ENCODE measurements at places on chromosomes 11 and 22. TPM values are rescaled to one million over a fixed set of nuclear protein-coding genes. Genes with fewer than 3 reads are reported as not detected.

- DNase-seq: peak; percentile 2
Observed at GRCh38 chr22:19635644-19636043, 78.7 kb upstream of the SEPTIN5 start.

DNA sequence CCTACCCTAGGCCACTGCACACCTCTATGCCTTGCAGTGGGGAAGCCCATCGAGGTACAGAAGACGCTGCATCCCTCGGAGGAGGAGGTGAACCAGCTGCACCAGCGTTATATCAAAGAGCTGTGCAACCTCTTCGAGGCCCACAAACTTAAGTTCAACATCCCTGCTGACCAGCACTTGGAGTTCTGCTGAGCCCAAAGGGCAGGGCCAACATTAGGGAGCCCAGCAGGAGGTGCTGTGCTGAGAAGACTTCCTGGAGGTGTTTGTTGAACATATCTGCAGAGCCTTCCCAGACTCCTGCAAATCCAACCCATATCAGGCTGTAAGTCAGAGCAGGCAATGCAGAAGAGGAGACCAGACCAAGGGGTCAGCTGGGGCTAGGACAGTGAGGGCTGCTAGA is 13.5 kb downstream of the MOGAT2 start:
- DNase-seq: no peak

Gene TNNI2
- not detected for total RNA-seq

DNA sequence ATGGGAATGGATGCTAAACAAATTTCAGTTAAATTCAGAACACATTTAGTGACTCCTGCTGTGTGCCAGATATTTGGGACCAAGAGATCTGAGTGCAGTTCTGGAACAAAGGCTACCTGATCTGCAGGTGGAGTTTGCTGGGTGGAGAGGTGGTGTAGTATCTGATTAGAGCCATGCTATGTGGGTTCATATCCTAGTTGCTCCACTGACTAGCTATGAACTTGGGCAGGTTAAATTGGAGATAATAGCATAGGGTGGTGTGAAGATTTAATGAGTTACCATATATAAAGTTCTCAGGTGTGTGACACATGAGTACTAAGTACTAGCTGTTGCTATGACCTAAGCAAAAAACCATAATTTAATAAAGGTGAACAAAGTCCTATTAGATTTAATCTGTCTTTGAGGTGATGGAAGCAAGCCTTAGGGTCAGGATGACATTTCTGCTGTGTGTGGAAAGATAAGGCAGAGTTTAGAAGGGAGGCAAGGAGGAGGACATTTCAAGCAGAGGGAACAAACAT is 2.1 kb downstream of the ENDOD1 start:
- DNase-seq: no peak

DNA sequence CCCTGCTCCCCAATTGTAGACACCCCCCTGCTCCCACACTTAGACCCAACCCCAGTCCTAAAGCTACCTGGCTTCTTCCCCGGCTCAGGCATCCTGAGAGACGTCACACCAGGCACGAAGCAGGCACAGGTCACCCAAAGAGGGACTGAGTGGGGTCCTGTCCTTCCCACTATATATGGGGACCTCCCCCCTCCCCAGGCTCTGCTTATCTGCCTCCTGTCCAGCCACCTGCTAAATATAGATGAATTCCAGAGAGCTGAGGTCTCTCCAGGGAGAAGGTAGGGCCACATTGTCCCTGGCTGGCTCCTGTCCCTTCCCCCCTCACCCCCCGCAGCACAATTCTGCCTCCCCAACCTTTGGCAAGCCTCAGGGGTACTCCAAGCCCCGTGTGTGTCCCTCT is at the start of gene MYBPC3:
Gene MYBPC3 (minus strand): TSS at position 147 of the 400 bp plus-strand sequence. CDS start 55 bp downstream, at position 92.
- no peak for DNase-seq

Gene PRODH
- total RNA-seq: 23.5 TPM

DNA sequence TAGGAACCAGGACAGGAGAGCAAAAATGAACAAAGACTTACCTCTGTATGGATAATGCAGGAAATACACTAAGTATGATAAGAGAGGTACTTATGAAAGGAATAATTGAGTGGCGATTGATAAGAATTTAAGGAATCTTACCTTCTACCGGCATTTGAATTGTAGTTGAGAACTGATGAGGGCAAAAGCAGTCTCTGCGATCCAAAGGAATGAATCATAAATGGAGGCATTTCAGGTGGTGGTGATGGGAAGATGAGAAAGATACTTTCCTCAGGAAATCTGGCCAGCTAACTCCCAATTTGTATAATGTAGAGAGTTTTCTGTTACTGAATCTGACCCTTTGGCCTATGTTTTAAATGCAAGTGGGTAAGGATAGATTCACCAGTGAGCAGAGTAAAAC is 71.9 kb upstream of the C11orf87 start:
- DNase-seq: no peak

- peak; percentile 83 for DNase-seq
Observed at GRCh38 chr22:24894220-24894975, 52.1 kb downstream of the LHFPL7 start.

Gene HBD
- total RNA-seq: 38.4 TPM

- DNase-seq: no peak
Observed at GRCh38 chr11:132300283-132300682, 929.9 kb downstream of the NTM start.

- no peak for DNase-seq
Observed at GRCh38 chr11:810040-810567, 337 bp downstream of the RPLP2 start.

Gene SIAE
- total RNA-seq: 12.3 TPM

- DNase-seq: no peak
Observed at GRCh38 chr22:43407591-43407990, 4.2 kb upstream of the MPPED1 start.

Gene FAM227A
- 2.9 TPM for total RNA-seq

GRCh38 chr11:27465629-27466028 is 7.0 kb downstream of the LGR4 start:
- DNase-seq: no peak

DNA sequence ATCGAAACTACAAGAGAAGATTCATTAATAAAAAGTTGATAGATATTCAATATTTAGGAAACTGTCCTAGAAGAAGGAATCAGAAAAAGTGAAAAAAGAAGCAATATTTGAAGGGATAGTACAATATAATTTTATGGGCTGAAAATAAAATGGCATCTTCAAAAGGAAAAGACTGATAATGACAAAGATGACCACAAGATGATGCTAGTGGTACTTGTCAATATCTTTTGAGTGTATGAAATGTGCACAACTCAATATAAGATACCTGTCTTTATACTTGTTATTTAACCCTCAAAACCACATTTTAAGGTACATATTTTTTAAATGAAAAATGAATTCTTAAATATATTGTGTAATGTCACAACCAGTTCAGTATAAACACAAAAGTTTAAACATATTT is 1059.6 kb upstream of the RAG2 start:
- DNase-seq: no peak

DNA sequence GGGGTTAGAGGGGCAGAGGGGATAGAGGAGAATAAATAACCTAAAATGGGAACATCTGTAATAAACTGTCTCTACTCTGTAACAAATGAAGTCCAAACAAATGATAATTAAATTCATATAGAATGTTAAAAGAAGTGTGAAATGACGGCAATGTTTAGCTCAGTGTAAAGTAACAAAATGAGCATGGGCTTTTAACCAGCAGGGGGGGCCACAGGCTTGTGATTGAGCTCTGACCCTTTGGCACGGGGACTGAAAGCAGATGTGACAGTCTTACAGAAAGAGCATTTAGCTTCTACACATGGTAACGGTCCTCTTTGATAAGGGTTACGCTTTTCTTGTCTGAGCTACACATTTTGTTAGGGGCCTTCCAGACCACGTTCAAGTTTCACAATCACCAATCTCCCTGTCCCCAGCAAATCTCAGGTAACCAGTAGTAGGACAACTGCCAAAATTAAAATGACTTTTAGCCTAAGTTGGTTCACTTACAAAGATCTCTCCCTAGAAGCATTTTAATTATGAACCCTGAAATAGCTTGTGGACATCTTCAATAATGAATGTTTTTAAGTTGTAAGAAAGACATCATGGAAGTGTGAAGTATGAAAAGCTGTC is 262.5 kb downstream of the DCDC1 start:
- peak; percentile 65 for DNase-seq

DNA sequence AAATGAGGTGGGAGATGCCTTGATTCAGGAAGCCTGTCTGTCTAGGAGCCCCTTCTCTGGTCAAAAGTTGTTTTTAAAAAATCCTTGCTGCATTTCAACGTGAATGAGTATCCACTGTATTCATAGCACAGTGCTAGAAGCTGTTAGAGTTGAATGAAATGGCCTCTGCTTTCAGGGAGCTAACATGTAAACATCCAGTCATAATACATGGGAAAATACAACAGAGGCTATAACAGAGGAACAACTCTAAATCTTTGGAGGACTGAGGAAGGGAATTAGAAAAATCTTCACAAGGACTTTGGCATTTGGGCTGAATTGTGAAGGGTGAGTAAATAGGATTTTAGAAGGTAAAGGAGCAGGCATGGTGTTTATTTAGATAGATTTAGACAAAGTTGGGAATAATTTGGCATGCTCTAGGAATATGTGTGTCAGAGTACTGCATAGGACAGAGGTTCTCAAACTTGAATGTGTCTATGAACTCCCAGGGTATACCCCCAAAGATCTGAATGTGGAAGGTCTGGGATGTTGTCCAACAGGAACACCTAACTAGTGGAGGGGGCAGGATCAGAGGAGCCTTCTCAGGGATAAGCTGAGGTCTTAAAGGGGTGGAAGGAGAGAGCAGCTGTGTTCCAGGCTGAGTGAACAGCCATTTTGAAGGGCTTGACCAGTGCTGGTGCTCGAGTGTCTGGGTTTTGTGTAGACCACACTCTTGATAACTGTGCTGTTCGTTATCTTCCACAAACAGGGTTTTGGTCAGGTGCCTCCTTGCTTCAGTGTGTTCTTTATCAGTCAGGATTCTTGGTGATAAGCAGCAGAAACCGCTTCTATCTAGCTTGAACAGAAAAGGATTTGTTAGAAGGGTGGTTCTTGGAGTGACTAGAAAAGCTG is 12.7 kb downstream of the SREBF2 start:
- DNase-seq: no peak

Gene SSTR3
- not detected for total RNA-seq

Gene DKK3
- 201 TPM for total RNA-seq

GRCh38 chr11:1028616-1029015 is 7.9 kb downstream of the MUC6 start:
- DNase-seq: no peak

- DNase-seq: no peak
Observed at GRCh38 chr11:68956547-68957254, 24.1 kb downstream of the MRGPRD start.

Gene KCNQ1
- 6.2 TPM for total RNA-seq

DNA sequence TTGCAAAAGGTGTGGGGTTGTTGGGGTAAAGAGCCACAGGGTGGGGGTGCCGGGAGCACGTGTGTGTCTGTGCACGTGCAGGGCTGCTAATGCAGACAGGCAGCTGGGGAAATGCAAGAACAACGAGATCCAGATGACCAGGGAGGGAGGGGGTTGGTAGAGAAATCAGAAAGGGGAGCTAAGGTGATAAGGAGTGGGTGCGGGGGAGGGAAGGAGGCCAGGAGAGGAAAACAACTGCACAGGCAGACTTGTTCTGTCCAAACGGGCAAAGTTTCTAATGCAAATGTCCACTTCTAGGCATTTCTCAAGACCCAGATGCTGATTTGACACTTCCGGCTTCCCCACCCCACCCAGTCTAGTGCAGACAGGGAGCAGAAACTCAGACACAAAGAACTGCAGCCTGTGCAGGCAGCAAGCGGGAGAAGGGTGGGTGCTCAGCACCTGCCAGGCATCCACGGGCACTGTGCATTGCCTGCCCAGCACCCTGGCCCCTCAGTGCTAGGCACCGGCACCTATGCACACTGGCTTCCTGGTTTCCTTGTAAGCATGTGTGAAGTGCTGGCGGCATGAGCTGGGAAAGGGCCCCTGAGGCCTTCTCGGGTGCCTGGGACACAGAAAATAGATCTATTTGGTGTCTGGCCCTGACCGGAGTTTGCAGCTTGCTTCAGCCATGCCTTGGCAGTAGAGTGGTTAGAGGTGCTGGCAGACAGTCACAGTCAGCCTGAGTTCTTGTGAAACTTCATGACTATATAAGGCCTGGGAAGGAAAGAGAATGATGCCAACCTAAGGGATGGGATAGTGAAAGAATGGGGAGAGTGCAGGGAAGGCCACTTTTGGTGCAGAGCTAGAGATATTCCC is 220.1 kb upstream of the SORL1-AS1 start:
- DNase-seq: no peak

Gene MUC6
- not detected for total RNA-seq

Gene LUZP2
- total RNA-seq: 0.18 TPM

Gene TMEM218
- 15.2 TPM for total RNA-seq

DNA sequence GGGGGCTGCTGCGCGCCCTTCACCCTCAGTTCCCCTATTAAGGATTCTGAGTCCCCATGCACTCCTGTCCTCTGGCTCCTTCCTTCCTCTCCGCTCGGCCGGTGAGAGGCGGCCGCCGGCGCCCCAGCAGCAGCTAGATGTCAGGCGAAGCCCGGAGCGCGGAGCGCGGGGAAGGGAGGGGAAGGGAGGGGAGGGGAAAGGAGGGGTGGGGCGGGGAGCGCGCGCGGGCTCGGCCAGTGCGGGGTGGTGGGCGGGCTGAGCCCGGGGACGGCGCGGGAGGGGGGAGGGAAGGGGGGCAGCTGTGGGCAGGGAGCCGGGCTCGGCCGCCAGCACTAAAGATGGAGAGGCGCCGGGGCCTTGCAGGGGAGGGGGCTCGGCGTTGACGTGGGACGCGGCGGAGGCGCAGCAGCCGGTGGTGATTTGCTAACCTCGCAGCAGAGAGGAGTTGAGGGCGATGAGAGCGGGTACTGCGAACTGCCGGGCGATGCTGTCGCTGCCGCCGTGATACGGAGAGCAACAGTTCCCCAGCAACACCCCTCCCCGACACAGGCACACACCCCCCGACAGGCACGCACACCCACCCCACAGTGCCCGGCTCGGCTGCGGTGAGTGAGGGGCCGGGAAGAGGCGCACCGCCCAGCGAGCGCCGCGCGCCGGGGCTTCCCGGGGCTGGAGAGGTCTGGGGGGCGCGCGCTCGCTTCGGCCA is at the start of gene ZBTB16:
Gene ZBTB16 (plus strand): TSS at position 434 of the 706 bp plus-strand sequence. CDS start 3,590 bp downstream, outside the sequence.
- DNase-seq: peak; percentile 93

Gene PIM3
- total RNA-seq: 62.2 TPM

GRCh38 chr11:26801601-26802000 is 79.7 kb upstream of the SLC5A12 start:
- DNase-seq: no peak

Gene ANO1
- total RNA-seq: 3.4 TPM

Gene SCUBE2
- 8.8 TPM for total RNA-seq

- no peak for DNase-seq
Observed at GRCh38 chr11:61295596-61295926, 445 bp upstream of the VWCE start.

GRCh38 chr11:124101737-124102136 is 13.5 kb upstream of the VWA5A start:
- DNase-seq: no peak

Gene RAG2
- not detected for total RNA-seq

Gene SCUBE1
- 140 TPM for total RNA-seq

DNA sequence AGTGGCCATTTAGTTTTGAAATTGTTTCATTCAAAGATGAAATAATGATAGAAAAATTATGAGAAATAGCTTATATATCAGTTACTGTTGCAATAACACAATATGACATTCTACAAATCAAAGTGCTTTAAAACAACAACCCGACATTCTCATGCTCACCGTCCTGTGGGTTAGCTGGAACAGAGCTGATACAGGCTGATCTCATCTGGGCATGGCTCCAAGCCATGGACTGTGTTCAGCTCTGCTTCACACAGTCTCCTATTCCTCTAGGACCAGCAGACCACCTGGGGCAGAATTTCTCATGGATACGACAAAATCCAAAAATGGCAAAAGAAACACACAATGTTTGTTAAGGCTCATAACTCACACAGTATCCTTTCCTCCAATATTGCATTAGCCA is 178.6 kb downstream of the CNTN5 start:
- DNase-seq: no peak

All from sciatic nerve (tissue), 2 donors.